ENCODE measurements at places on chromosomes 5 and 9. TPM values are rescaled to one million over a fixed set of nuclear protein-coding genes. Genes with fewer than 3 reads are reported as not detected.

DNA sequence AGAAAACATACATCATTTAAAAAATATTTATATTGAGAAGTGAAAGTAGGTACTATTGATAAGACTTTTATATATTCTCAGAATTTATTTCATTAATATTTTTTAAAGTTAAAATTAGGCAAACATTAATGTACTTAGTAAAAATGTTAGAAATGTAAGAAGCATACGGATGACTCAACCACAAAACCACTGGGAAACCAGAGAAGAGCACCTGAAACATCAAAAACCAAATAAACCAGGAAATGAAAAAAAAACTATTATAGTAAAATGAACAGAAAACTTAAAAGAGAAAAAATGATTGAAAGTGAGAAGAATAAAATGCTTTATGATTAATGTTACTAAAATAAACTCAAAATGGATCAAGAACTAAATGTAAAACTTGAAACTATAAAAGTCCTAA is 233.2 kb upstream of the DAB2 start:
- DNase-seq: no peak

CTXN3 gene
- total RNA-seq: not detected

C7 gene
- total RNA-seq: not detected

- DNase-seq: peak; percentile 72
Measured at GRCh38 chr9:18393340-18394130, 80.4 kb upstream of the ADAMTSL1 start.

GRCh38 chr9:88922091-88922490 is 69.2 kb upstream of the S1PR3 start:
- no peak for DNase-seq

SH2D3C gene
- 0.12 TPM for total RNA-seq

DNA sequence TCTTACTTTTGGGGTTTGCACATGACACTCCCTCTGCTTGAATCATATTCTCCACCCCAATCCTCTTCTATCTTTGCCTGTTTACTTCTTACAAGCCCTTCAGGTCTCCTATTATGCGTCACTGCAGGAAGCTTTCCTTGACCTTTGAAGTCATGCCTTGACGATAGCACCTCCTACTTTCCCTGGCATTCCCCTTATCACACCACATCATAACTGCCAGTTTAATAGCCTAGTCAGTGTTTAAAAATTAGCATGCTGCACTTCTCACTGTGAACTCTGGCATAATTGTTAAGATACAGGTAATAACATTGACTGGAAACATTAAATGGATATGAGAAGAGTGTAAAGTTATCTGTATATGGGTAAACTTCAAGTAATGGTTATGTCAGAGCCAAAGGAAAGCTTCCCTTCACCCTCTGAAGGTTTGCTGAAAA is 37.1 kb upstream of the CEP120 start:
- DNase-seq: peak; percentile 44

GRCh38 chr9:131473891-131474290 is 28.8 kb upstream of the POMT1 start:
- DNase-seq: no peak

GRCh38 chr9:135370411-135371375 is 108.9 kb upstream of the PPP1R26 start:
- DNase-seq: no peak

- no peak for DNase-seq
Measured at GRCh38 chr5:143409926-143410325, 6.4 kb upstream of the NR3C1 start.

DNA sequence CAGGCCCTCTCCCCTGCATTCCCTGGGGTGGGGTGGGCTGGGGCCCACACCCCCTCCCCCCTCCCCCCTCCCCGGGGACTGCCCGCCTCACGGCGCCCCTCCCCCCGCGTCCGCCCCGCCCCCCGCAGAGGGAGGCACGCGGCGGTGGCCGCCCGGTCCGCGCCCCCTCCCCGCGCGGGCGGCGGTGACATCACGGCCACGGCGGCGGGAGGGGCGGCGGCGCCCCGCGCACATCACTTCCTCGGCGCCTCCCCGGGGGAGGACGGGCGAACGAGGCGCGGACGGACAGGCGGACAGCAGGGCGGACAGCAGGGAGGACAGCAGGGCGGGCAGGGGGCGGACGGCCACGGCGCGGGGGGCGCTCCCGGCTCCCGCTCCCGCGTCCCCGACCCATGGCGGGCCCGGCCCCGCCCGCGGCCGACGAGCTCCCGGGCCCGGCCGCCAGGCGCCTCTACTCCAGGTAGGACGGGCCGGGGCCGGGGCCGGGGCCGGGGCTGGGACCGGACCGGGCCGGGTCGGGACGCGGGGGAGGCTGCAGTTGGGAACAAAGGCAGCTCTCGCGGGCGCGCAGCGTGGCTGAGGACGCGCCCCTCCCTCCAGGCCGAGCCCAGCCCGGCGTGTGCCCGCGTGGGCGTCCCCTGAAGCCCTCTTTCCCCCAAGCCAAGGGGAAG is at the start of gene GPSM1:
Gene GPSM1 (plus strand): TSS at position 236 of the 671 bp plus-strand sequence. CDS start 157 bp downstream, at position 393.
- DNase-seq: no peak

INSL6 gene
- total RNA-seq: not detected

BARHL1 gene
- total RNA-seq: not detected

GLRA1 gene
- not detected for total RNA-seq

DNA sequence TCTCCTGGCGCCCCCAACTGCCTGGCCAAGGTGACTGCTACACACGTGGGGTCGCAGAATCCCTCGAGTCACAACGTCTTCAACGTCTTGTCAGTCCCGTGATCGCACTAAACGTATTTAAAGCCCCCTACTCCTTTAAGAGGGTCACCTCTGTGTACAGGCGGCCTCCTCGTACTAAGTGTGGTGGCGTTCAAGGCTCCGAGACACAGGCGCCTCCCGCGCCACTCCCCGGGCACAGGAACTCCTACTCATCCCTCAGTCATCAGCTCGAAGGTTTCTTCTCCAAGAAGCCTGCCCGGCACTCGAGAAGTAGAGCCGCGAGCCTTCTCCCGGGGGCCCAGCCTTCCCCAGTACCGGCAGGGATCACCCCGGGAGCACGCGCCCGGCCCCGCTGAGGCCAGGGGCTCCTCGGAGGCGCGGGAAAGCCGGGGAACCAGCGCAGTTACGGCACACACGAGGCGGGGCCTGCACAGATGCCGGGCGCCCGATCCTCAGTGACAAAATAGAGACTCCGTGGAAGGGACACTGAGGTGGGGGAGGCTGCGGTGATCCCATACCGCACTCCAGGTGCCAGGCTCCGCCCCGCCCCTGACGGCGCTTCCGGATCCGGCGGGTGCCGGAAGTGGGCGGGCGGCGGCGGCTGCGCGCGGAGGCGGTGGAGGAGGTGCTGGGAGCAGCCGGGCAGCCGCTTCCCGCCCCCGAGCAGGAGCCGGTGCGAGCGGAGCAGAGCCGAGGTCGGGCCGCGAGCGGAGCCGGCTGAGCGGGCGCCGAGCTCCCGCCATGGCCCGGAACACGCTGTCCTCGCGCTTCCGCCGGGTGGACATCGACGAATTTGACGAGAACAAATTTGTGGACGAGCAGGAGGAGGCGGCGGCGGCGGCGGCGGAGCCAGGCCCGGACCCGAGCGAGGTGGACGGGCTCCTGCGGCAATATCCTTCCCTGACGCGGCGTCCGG is 6.9 kb downstream of the ARPC5L start:
- peak; percentile 83 for DNase-seq

- DNase-seq: no peak
Measured at GRCh38 chr5:152542741-152543140, 137.7 kb upstream of the NMUR2 start.

GRCh38 chr9:92790542-92791527 is 26.2 kb upstream of the BICD2 start:
- peak; percentile 75 for DNase-seq

GRCh38 chr5:95984287-95984938 is 22.8 kb upstream of the ELL2 start:
- no peak for DNase-seq

GRCh38 chr9:20376042-20376441 is 246.3 kb downstream of the MLLT3 start:
- no peak for DNase-seq

CMYA5 gene
- 0.29 TPM for total RNA-seq

SMIM33 gene
- not detected for total RNA-seq

PCDHB15 gene
- 0.12 TPM for total RNA-seq

DNA sequence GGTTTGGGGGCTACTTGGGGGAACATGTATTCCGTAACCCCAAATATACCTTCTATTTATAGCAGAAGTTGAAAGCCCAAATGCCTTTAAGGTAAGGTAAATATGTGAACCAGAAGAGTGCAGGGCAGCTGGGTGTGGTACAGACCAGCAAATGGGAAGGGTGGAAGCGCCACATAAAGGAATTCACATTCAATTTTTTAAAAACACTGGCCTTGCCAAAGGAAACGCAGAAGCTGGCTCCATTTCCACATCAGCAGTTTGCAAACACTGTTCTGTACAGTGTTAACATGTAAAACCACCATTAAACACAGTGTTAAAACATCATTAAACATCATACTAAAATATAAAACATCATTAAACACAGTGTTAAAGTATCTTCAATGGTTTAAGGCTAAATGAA is 3.5 kb upstream of the BHMT start:
- DNase-seq: no peak

DNA sequence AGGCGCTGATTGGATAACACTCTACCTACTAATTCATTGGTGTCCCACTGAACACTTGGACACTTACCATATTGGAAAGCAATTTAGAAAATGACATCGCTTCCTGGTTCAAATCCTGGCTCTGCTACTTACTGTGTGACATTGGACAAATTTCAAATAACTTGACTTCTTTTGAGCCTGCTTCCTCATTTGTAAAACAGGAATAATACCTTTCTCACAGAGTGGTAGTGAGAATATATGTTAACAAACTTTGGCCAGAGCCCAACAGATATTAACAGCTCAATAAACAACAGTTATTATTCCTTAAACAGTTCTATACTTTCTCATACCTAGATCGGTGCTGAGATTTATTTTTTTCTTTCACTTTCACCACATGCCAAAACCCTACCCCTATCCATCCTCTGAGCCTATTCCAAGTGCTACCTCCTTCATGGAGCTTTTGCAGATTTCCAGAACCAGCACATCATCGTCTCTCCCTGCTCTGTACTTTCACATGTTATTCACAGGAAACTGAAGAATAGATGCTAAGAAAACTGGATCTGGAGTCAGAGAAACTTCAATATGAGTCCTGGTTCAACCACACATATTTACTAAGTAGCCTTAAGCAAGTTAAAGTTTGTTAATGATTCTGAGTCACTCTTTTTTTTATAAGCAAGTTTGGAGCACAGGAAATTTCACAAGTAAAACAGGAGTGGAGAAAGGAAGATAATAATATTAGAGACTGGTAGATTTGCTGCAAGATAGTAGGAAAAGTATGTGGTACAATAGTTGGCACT is 92.3 kb downstream of the STRBP start:
- DNase-seq: no peak

DAB2IP gene
- 3.9 TPM for total RNA-seq

ANXA1 gene
- total RNA-seq: 627 TPM

DNA sequence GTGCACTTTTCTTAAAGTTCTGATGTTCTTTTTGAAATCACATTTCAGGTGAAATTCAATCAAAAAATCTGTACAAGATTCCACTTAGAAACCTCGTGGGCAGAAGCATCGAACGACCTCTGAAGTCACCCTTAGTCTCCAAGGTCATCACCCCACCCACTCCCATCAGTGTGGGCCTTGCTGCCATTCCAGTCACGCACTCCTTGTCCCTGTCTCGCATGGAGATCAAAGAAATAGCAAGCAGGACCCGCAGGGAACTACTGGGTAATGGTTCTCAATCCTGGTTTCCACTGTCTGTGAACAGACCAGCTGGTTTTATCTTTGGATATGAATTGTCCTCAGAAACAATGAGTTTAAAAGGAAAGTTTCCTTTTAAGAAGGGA is 8.1 kb upstream of the SLC2A8 start:
- DNase-seq: no peak

C9orf153 gene
- 0.40 TPM for total RNA-seq

DNA sequence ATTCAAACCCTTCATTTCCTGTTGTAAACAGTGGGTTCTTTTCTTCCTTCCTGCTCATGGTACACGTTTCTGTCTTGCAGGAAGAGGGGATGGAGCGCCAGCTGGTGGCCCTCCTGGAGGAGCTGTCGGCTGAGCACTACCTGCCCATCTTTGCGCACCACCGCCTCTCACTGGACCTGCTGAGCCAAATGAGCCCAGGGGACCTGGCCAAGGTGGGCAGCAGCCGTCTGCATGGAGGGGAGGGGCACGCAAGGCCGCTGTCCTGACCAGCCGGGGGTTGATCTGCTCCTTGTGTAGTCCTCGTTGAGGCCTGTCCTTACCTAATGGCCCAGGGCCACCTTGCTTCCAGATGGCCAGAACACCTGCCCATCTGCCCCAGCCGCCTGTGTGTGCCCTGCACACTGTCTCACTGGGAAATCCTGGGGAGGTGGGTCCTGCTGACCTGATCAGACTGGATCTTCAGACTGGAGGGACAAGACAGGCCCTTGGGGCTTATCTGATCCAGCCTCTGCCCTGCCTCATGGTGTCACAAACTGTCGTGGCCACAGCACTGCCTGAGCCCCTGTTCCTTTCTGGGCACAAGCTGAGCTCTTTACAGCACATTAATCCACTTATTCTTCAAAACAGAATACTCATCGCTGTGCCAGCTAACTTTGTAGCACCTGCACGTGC is 44.7 kb downstream of the LRSAM1 start:
- no peak for DNase-seq

- no peak for DNase-seq
Measured at GRCh38 chr5:69224520-69224919, 10.2 kb upstream of the CDK7 start.

ABO gene
- total RNA-seq: not detected

- no peak for DNase-seq
Measured at GRCh38 chr5:23014266-23014665, 161.1 kb upstream of the CDH12 start.

DNA sequence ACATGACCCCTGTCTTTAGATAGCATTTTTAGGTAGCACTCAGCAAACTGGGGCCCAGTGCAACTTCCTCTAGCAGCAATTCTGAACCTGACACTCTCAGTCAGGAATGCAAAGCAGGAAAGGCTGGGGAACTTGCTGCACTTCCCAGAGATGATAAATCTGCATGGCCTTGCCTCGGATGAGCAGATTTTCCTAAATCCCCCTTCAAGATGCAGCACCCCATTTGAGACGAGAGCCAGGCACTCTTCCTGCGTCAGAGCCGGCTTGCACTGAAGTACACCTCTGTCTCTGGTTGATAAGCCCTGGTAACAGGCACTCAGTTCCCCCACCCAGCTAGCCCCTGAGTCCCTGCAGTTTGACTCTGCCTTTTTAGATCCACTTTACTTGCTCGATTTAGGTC is 296.7 kb upstream of the PANK3 start:
- DNase-seq: no peak

GRCh38 chr5:127924606-127925005 is 159.0 kb upstream of the SLC12A2 start:
- no peak for DNase-seq

GRCh38 chr5:147481874-147482705 is 27.8 kb downstream of the DPYSL3 start:
- DNase-seq: no peak

DNA sequence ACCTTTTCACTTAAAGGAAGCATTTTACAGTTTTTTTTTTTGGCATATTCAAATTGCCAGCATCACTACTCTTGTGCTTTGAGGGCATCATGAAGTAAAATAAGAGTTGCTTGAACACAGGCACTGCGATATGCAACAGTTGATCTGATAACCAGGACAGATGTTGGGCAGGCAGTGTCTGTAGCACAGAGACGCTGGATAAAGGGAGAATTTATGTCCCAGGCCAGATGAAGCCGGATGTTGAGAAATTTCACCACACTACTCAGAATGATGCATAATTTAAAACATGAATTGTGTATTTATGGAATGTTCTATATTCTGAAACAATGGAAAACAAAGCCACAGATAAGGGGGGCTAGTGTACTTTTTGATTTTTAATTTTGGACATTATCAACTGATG is 71.4 kb downstream of the SLC12A2 start:
- no peak for DNase-seq
